GM23338 (cell line): ENCODE measurements at places on chromosomes 16 and 17. TPM values are rescaled to one million over a fixed set of nuclear protein-coding genes. Genes with fewer than 3 reads are reported as not detected.

- peaks cover 27% of the 10 kb centered on the region for H3K4me1 ChIP-seq
- DNase-seq: no peak
- no peaks in the 10 kb centered on the region for H3K36me3 ChIP-seq
- H3K4me3 ChIP-seq: no peak overlapping the region
- no peaks in the 10 kb centered on the region for H3K27me3 ChIP-seq
These were observed 71.3 kb downstream of the SRCIN1 start for GRCh38 chr17:38534498-38534885.

DNA sequence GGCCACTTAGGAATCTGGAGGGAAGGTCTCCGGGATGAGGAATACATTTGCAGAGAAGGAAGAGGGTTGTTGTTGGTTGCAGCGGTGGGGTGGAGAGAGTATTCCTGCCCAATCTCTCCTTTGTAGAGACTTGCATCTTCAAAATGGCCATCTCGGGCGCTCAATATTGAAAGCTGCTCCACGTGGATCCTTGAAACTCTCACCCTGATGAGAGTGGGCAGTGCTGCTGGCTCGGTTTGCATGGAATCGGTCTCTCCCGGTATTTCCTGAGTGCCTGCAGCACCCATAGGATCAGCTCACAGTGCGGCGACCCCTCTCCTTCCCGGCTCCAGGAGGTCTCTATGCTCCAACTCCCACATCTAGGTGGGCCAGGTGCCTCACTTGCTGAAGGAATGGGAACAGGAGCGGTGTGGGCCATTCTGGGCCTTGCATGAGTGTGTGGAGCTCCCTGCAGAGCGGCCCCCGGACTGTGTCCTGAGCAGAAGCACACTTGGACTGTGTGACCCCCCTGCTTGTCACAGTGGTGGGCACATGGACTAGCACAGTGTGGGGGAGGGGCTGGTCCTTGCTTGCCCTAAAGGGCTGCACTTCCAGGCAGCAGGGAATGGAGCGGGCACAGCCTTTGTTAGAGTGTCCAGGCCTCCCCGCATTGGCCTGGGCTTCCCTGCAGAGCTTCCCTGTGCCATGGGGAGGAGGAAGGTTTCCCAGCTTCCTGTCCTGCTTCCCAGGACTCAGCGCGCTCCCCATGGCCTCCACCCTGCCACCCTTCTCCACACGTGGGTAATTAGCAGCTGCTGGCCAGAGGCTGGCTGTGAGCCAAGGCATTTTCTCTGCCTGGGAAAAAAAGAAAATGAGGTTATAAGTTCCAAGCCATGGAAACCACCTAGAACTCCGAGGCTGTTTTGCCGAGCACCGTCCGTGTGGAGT lies 139.3 kb downstream of the IRF8 start:
- no peak for DNase-seq
- no peaks in the 10 kb centered on the region for H3K27me3 ChIP-seq
- H3K36me3 ChIP-seq: no peaks in the 10 kb centered on the region
- H3K4me1 ChIP-seq: no peaks in the 10 kb centered on the region
- H3K4me3 ChIP-seq: no peak overlapping the region

GRCh38 chr17:40535438-40535837 lies 29.8 kb downstream of the CCR7 start:
- DNase-seq: no peak
- no peak overlapping the region for H3K4me3 ChIP-seq
- no peaks in the 10 kb centered on the region for H3K27me3 ChIP-seq
- H3K4me1 ChIP-seq: peaks cover 4% of the 10 kb centered on the region; the same call in 1 of the 2 replicates
- H3K27ac ChIP-seq: no peak overlapping the region

- no peak overlapping the region for H3K4me3 ChIP-seq
- peak; percentile 54 for DNase-seq
- H3K27me3 ChIP-seq: no peaks in the 10 kb centered on the region
- H3K27ac ChIP-seq: no peak overlapping the region
- H3K36me3 ChIP-seq: no peaks in the 10 kb centered on the region; the same call in 1 of the 2 replicates
These were observed 7.5 kb downstream of the RFFL start for GRCh38 chr17:35056013-35056412.

DNA sequence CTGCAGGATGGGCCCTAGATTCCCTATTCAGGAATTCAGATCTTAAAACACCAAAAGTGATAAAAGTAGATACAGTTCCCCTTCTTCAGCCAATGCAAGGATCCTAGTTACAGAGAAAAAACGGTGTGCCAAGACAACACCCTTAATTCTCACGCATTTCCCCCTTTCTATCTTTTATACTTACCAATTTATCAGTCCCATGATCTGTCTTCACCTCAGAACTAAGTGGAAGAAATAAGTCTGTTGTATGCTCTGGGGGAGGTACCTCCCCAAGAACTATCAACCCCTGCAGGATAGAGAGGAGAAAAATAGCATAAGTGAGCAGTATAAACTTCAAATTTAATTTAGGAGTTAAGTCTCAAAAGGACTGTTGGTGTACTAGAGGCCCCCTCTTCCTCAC lies 83.2 kb downstream of the STH start:
- H3K36me3 ChIP-seq: peaks cover 8% of the 10 kb centered on the region; the same call in 1 of the 2 replicates
- H3K27me3 ChIP-seq: no peaks in the 10 kb centered on the region
- no peak for DNase-seq
- peaks cover 11% of the 10 kb centered on the region for H3K4me1 ChIP-seq

DNA sequence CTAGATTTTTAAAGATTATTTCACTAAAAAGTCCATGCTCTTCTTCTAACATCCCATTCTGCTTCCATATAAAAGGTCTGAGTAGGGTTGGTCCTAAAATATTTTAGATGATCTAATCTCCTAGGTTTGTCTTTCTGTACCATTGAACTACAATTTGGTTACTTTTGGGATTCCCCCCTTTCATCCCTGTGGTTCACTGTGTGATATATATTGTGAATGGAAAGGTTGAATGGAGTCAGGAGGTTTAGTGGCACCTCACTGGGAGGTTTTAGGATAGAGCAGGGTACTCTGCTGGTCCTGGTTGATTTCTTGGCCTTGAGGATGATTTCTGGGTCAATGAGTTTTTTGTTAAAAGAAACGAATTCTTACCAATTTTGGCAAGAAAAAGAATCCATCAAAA lies 29.5 kb downstream of the MAP2K6 start:
- H3K27me3 ChIP-seq: no peaks in the 10 kb centered on the region
- H3K36me3 ChIP-seq: no peaks in the 10 kb centered on the region
- no peak overlapping the region for H3K4me3 ChIP-seq
- no peak overlapping the region for H3K27ac ChIP-seq
- DNase-seq: no peak

GRCh38 chr16:84827131-84827574 lies 7.4 kb downstream of the CRISPLD2 start:
- no peak overlapping the region for H3K27ac ChIP-seq
- no peak for DNase-seq
- H3K36me3 ChIP-seq: no peaks in the 10 kb centered on the region
- H3K4me3 ChIP-seq: no peak overlapping the region
- no peaks in the 10 kb centered on the region for H3K27me3 ChIP-seq

- no peak for DNase-seq
- no peaks in the 10 kb centered on the region for H3K36me3 ChIP-seq
- H3K4me1 ChIP-seq: peaks cover 33% of the 10 kb centered on the region
- no peaks in the 10 kb centered on the region for H3K27me3 ChIP-seq
These were observed 2.9 kb downstream of the FAM117A start for GRCh38 chr17:49760932-49761558.

Gene CSH2
- 0.37 and 0.43 TPM in 2 replicates for polyA plus RNA-seq
